NCI-H1048 (cell line): ENCODE measurements at places on chromosomes 6 and 20.

GRCh38 chr6:130396722-130397121 lies 30.9 kb downstream of the TMEM200A start:
- no peak for DNase-seq

DNA sequence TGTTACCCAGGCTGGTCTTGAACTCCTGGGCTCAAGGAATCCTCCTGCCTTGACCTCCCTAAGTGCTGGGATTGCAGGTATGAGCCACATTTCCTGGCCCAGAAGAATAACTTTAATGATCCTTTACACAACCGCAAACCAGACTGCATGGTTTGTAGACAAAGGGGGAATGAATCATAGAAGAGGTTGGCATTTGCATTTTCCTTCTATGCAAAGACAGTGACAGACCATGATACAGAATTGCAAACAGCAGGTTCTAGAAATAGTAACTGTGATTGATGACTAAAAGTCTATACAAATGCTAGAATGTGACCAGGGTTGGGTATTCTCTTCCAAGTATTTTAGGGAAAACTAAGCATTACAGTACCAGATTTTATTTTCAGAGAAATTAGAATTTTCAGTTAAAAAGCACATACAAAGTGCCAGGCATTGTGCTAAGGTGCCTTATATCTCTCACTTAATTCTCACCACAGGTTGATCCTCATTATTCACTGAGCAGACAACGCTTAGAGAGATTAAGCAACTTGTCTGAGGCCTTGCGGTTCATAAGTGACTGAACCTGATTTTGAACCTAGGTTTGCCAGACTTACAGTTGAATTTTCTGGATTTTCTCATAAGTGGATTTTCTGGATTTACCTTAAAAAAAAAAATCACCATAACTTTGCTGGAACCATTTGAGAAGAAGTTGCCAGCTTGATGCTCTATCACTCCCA lies 146.6 kb downstream of the ZFAND3 start:
- no peak for DNase-seq

DNA sequence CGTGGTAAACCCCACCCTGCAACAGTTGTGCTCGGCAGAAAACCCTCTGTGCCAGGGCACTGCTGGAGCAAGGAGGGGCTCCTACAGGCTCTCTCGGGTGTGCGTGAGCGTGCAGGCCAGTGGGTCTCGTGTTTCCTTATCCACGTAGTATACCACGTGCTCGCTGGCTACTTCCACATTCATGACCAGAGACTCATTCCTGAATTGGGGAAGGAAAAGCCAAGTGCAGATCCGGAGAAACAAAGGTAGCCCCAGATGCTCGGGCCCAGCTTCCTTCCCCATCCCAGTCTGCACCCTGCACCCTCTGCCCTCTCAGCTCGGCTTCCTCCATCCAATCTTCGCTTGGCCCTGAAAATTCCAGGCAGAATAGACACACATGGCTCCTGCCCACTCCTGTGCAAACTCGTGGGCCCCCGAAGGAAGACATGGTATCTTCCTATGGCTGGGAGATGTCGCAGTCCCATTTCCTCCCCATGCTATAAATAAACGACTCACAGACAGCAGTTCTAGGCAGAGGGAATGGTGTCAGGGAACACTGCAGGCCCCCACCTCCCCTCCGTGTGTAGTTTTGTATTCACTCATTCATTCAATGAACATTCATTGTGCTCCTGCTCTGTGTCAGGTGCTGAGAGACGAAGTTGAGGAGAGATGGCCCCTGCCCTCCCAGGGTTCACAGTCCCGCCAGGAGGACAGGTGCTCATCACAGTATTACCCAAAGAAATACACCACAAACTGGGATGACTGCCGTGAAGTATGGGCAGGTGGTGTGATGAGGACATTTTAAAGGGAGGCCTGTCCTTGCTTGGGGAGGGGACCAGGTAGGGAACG lies 29.6 kb downstream of the NPEPL1 start:
- no peak for DNase-seq

GRCh38 chr6:128068119-128068479 lies 167.2 kb upstream of the THEMIS start:
- DNase-seq, result no peak

DNA sequence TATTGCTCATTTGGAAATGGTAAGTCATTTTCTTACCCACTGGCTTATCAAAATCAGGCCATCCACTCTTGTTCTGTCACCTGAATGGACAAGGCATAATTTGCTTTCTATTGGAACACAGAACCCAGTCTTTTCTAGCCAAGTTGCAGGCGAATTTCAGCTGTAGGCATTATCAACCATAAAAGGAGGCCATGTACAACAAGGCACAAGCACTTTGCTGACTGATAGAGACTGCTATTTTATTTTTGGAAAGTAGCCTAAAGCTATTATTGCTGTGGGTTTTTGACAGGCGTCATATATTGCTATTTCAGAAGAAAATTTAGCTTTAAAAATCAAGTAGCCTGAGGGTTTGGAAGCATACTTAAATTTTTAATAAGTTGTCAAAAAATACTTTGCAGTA lies 344.2 kb downstream of the HDGFL1 start:
- DNase-seq, result no peak

DNA sequence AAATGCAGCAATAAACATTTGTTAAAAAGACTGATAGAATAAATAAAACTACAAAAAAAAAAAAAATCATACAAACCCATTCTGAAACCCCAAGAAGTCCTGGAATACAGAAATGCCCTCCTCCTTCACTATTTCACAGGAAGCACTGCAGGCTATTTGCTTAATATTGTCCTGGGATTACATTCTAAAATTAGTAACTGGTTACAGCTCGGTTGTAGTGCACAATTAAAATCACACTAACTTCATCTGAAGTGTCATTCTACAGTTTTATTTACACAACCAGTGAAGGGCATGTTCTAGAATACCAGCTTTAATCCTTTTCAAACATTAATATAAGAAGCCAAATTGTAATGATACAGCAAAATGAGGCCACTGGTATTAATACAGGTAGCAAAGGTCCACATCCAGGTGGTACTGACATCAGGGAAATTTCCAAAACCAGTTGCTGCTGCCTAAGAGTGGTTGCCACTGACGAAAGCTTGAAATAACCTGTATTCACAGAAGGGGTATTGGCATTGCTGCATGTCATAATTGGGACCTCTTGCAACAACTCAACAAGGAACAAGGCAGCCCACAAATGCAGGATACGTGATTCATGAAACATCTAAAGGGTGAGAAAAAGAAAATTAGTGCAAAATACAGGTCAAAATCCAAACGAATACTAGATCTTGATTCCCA lies 26.9 kb downstream of the AKIRIN2 start:
- DNase-seq, result no peak

DNA sequence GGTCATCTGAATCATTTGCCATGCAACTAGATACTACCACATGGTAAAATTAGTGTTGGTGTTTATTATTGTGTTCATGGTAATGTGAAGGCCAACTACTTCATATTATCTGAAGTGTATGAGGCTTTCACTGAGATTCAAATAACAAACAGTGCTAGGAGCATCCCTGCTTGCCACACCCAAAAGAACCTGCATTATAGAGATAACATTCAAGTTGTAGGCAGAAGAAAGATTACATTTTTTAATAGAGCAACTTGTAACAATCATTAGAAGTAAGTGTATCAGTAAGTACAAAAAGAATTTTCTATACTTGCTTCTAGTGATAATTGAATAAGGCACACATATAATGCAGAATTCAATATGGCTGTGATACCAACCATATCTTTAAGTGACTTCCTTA lies 49.8 kb downstream of the BCKDHB start:
- no peak for DNase-seq

GRCh38 chr6:137717074-137718073 lies 149.7 kb upstream of the TNFAIP3 start:
- DNase-seq, result no peak

GRCh38 chr20:34575271-34575670 lies 16.8 kb downstream of the MAP1LC3A start:
- no peak for DNase-seq

GRCh38 chr6:136840276-136841001 lies 18.0 kb downstream of the PEX7 start:
- no peak for DNase-seq

GRCh38 chr20:53312957-53313356 lies 280.7 kb downstream of the ZNF217 start:
- no peak for DNase-seq

DNA sequence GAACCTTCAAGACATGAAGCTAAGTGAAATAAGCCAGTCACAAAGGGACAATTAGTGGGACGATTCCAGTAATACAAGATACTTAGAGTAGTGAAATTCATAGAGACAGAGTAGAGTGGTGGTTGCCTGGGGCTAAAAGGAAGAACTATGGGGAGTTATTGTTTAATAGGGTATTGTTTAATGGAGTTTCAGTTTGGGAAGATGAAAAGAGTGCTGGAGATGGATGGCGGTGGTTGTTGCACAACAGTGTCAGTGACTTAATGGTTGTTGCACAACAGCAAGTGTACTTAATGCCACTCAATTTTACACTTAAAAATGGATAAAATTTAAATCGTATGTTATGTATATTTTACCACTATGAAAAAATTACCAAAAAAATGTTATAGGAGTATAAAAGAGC lies 209.7 kb upstream of the TENT5A start:
- no peak for DNase-seq

GRCh38 chr6:51554029-51554428 lies 533.4 kb downstream of the PKHD1 start:
- no peak for DNase-seq

- no peak for DNase-seq
These were observed 66.4 kb downstream of the LY86 start for GRCh38 chr6:6654599-6655575.

GRCh38 chr6:21264288-21265033 lies 329.1 kb upstream of the SOX4 start:
- no peak for DNase-seq

DNA sequence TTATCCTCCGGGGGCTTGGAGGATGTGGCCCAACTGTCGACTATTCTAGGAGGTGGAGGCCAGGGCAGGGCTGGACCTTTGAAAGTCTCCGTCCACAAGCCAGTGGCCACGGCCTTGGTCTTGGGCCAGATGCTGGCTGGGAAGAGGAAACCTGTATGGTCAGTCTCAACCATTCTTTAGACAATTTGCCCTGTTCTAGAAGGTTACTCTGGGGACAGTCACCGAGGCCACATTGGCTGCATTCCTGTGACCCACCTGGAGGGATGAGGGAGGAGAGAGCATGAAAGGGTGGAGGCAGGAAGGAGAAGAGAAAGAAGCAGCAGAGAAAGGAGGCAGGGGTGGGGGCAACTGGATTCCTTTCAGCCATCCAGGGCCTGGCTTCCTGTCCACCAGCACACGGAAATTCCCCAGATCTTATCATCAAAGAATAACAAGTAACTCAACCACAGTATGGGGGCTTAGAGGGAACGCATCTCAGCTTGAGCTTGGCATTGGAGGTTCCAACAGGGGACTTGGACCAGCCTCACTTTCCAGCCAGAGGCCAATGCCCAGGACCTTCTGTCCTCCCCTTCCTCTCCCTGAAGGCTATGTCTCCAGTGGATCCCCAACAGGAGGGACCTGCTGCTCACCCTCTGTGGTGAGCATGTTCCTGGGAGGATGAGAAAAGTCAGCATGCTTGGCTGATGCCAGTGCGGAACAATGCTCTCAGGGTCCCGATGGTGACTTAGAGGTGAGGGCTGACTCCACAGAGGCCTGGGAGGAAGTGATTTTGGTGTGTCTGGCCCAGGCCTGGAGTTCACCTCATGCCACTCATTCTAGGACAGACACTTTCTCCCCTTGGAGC lies 30.4 kb downstream of the TGM2 start:
- no peak for DNase-seq

GRCh38 chr6:167665698-167666330 lies 160.9 kb upstream of the AFDN start:
- no peak for DNase-seq

GRCh38 chr6:55014321-55015088 lies 159.8 kb upstream of the HCRTR2 start:
- DNase-seq, result no peak

GRCh38 chr6:89035252-89036101 lies 45.1 kb upstream of the PNRC1 start:
- DNase-seq, result no peak

GRCh38 chr6:11366183-11366933 lies 133.9 kb upstream of the NEDD9 start:
- DNase-seq, result no peak

- no peak for DNase-seq
These were observed 66.8 kb upstream of the RSPO3 start for GRCh38 chr6:127051571-127052260.

DNA sequence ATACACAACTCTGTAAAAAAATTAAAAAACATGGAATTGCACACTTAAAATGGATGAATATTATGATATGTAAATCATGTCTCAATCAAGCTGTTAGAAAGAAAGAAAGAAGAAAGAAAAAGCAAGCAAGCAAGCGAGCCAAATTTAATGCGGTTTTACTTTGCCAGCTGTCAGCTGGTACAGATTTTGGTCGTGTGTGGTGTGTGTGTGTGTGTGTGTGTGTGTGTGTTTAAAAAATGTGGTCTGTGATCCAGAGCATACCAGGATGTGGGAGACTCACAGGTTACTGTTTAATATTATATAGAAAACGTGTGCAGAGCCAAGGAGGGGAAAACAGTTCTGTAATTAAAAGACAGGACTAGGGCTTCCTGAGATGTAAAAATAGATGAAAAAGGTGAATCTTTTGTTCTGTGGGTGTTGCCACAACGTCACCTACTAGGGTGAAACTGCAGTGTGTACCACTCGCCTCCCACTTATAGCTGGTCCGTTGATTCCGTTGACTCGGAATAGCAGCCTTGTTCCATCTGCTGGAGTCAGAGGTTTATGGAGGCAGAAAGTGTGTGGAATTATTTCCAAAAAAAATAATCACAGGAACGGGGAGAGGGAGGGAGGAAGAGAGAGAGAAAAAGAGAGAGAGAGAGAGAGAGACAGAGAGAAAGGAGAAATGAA lies 197.7 kb downstream of the BCAS1 start:
- DNase-seq, result no peak

GRCh38 chr6:154139892-154140291 lies 100.9 kb downstream of the OPRM1 start:
- no peak for DNase-seq

DNA sequence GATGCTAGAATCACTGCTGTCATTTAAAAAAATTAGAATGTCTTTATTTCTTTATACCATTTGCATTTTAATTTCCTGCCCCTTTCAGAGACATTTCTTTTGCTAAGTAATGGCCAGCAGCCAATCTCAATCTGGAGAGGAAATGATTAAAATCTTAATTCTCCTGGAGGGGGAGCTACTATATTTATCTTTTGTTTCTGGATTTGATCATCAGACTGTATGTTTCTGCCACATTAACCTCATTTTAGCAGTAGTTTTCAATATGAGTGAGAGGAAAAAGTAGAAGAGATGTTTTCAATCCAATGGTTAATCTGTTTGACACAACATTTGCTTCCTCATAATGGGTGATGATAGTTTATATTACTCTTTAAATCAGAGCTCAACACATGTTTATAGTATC lies 138.0 kb downstream of the FUT9 start:
- no peak for DNase-seq
